Activated CD8-positive, alpha-beta memory T cell treated with anti-CD3 and anti-CD28 coated beads, Interleukin-2, amount 10 ng/mL, durations not matched to agents 7 days and 5 days (primary cell): ENCODE measurements at places on chromosomes 13 and 19. TPM values are rescaled to one million over a fixed set of nuclear protein-coding genes. Genes with fewer than 3 reads are reported as not detected.

DNA sequence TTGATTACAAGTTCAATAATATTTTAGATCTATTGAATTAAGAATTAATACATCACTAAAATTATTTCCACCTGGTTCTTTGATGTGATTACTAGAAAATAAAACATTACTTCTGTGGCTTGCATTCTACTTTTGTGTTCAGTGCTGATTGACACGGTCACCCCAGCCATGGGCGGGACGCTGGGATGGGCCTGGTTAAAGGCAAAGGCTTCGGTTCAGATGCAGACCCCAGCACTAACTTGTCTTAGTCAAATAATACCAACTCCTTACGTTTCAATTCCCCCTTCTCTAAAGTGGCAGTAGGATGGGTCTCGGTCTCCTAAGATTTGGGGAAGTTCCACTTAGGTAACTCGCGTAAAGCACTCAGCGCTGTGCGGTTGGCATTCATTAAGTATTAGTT is 144.9 kb downstream of the URI1 start:
- H3K36me3 ChIP-seq: no peaks in the 10 kb centered on the region
- H3K4me3 ChIP-seq: no peak overlapping the region
- no peak overlapping the region for H3K27ac ChIP-seq
- DNase-seq: no peak
- H3K4me1 ChIP-seq: peaks cover 2% of the 10 kb centered on the region

TMEM59L gene
- not detected for total RNA-seq

DNA sequence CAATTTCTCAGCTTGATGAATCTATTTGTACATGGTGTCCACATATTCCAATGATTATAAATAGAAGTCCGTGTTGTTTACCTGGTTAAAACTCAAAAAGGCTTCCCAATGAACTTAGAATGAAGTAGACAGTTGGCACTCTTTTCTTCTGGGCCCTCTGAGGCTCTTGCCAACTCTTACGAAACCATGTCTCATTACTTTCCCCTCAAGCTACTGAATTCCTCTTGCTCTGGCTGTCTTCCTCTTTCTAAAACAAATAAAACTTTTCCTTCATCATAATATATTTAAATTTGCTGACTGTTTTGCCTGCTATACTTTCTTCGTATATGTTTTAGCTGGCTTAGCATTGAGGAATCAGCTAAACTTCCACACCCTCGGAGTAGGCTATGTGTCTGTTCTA is 139.7 kb downstream of the SLITRK6 start:
- H3K36me3 ChIP-seq: no peaks in the 10 kb centered on the region
- H3K27ac ChIP-seq: no peak overlapping the region
- H3K27me3 ChIP-seq: no peaks in the 10 kb centered on the region
- H3K4me3 ChIP-seq: no peak overlapping the region
- no peak for DNase-seq

DNA sequence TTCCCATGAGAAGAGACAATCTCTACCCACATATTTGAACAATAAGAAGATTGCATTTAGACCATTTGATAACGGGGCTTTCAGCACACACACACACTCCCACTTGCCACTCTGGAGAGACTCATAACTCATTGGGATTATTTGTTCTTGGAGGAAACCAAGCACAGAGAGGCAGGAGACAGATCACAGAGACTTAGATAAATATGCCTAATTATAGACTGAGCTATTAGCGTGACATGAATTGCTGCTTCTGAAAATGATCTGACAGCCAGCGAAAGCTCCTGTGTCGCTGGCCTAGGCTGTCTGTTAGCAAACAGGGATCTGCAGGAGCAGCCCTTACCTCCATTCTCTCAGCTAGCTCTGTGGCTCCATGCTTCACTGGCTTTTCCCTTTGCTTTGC is 111.4 kb downstream of the CCNA1 start:
- no peak overlapping the region for H3K27ac ChIP-seq
- H3K36me3 ChIP-seq: no peaks in the 10 kb centered on the region
- no peak for DNase-seq
- no peak overlapping the region for H3K4me3 ChIP-seq
- no peaks in the 10 kb centered on the region for H3K27me3 ChIP-seq
- no peaks in the 10 kb centered on the region for H3K4me1 ChIP-seq

DNA sequence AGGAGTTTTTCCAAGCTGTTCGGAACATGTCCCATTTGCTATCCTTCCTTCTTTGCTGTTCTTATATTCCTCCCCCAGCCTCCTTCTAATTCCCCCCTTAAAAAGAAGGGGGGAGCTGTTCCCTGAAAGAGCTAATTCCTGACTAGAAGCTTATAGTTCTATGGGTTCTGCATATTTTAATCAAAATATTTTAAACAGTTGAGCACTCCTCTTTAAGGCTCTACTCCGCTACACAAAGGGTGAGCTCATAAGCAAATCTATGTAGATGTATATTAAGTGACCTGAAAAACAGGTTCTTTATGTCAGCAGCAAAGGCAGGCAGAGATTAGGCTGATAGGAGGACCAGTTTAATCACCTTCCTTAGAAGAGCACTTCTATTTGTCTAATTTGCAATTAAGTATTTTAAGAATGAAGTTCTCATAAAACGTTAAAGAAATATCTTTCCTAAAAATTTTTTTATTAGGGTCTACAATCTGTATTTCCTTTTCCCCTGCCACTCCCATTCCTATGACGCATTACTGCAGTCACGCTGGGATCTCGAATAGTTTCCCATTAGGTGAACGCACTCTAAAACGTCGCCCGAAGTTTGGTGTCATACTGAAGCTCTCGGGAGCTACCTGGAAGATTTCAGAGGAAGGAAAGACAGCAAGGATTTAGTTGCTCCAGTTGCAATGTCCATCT is 5.2 kb downstream of the EFNB2 start:
- no peak for DNase-seq
- peaks cover 11% of the 10 kb centered on the region for H3K4me1 ChIP-seq
- H3K27me3 ChIP-seq: peaks cover 80% of the 10 kb centered on the region
- H3K4me3 ChIP-seq: no peak overlapping the region
- H3K36me3 ChIP-seq: no peaks in the 10 kb centered on the region

INSR gene
- 0.20 TPM for total RNA-seq

LYL1 gene
- total RNA-seq: 0.64 TPM

DNA sequence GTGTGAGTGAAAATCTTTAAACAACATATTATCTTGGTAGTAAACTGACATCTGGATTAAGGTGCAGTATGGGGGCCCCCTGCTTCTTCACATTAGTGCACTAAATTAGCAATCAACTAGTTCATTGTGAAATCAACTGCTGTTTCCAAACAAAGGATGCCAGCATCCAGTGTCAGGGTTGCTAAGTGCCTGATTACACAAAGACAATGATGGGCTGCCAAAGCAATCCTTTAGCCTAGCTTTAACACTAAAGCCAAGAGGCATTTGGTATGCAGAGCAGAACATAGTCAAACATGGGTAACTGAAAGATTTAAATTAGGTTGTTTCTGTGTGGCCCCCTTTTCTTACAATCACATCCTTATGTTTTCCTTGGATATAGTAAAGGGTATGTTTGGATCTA is 543.1 kb upstream of the SLITRK5 start:
- no peak overlapping the region for H3K27ac ChIP-seq
- DNase-seq: no peak
- H3K4me3 ChIP-seq: no peak overlapping the region
- no peaks in the 10 kb centered on the region for H3K4me1 ChIP-seq
- no peaks in the 10 kb centered on the region for H3K36me3 ChIP-seq

DNA sequence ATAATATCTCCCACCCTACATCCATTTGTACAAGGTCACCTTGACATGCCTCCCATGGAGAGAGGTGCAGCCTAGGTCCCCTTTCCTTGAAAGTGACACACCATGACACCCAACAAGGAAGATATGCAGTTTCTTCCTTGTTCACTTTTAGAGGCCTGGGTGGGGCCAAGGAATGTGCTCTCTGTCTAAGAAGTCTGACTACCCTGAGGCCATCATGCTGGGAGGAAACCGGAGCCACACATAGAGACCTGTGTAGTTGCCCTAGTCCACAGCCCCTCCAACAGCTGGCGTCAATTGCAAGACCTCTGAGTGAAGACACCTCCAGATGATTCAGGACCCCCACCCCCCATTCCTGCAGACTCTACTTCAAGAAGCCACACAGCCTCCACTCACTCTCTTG is 11.0 kb downstream of the SYDE1 start:
- H3K4me3 ChIP-seq: no peak overlapping the region
- peaks cover 38% of the 10 kb centered on the region for H3K36me3 ChIP-seq
- no peak overlapping the region for H3K27ac ChIP-seq

OR7C1 gene
- not detected for total RNA-seq

GRCh38 chr13:56012644-56013043 is 1128.1 kb upstream of the PRR20A start:
- H3K27me3 ChIP-seq: no peaks in the 10 kb centered on the region
- no peaks in the 10 kb centered on the region for H3K4me1 ChIP-seq
- no peak overlapping the region for H3K4me3 ChIP-seq
- H3K36me3 ChIP-seq: no peaks in the 10 kb centered on the region

DNA sequence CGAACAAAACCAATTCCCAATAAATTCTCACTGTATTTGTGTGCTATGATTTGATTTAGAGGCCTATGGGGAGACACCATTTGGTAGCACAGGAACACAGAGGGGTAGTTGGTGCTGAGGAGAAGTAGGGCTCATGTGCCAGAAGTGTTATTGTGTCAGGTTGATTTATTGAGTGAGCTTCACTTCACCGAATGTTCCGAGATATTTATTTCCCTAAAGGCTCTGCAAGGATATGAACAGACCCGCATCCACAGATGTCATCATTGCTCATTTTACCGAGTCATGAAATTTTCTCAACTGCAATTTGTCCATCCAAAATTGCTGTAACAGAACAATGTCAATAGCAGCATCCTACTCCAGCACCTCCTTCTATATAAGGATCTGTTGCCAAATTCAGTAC is 69.5 kb downstream of the DACH1 start:
- no peak overlapping the region for H3K27ac ChIP-seq
- no peaks in the 10 kb centered on the region for H3K27me3 ChIP-seq
- no peak overlapping the region for H3K4me3 ChIP-seq
- DNase-seq: no peak

PRTN3 gene
- total RNA-seq: not detected

- H3K4me1 ChIP-seq: peaks cover 22% of the 10 kb centered on the region
- DNase-seq: no peak
- H3K27me3 ChIP-seq: no peaks in the 10 kb centered on the region
- no peak overlapping the region for H3K4me3 ChIP-seq
- H3K27ac ChIP-seq: no peak overlapping the region
Measured at GRCh38 chr13:38346764-38347163, 2.9 kb upstream of the UFM1 start.
